ENCODE measurements at places on chromosomes 2 and 18. TPM values are rescaled to one million over a fixed set of nuclear protein-coding genes. Genes with fewer than 3 reads are reported as not detected.
A peak's percentile ranks its signal among the peaks of the same experiment; 100 is the strongest.

Gene IL1A
- not detected for total RNA-seq

Gene ZBTB7C
- total RNA-seq: 38.2 TPM

Gene FAM237A
- total RNA-seq: not detected

Gene CYP27A1
- 31.0 TPM for total RNA-seq

Gene SLC40A1
- 155 TPM for total RNA-seq

Gene PJVK
- 3.3 TPM for total RNA-seq

Gene GCG
- total RNA-seq: 4.1 TPM

Gene KIAA2012
- 0.14 TPM for total RNA-seq

Gene CROCC2
- not detected for total RNA-seq

GRCh38 chr2:118119158-118119727 is 31.0 kb downstream of the INSIG2 start:
- no peak for DNase-seq

- DNase-seq: no peak
Observed at GRCh38 chr2:120235681-120236080, 12.5 kb upstream of the TMEM185B start.

DNA sequence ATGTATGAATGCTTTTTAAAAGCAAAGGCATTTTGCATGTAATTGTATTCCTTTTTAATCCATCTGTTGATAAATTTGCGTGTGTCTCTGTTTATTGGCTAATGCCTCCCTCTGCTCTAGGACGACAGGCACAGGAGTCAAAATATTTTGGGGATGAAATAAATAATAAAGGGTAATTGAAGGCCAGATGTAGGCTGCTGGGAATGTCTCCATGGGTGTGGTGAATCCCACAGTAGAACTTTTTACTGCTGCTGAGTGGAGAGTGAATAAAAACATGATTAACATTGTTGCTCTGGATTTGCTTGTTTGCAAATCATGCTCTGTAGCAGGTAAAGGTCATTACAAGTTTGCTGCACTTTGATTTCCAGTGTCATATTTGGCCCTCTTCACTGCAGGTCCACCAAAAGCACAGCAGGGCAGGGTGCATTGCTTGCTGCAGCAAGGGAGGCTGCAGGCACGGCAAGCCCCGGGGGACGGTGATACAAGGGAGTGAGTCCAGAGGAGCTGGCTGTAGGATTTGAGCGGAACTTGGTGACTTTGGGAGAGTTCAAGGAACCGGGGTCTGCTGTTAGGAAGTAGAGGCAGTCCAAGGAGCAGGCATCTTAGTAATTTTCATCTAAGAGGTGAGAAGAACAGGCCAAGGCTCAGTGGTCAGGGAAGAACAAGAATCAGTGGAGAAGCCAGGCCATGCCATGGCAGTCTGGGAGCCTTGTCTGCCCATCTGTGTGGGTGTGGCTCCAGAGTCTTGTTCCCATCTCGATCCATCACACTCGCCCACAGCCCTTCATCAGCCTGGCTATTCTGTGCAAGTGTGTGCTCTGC is 201.5 kb upstream of the RAB6C start:
- DNase-seq: no peak

DNA sequence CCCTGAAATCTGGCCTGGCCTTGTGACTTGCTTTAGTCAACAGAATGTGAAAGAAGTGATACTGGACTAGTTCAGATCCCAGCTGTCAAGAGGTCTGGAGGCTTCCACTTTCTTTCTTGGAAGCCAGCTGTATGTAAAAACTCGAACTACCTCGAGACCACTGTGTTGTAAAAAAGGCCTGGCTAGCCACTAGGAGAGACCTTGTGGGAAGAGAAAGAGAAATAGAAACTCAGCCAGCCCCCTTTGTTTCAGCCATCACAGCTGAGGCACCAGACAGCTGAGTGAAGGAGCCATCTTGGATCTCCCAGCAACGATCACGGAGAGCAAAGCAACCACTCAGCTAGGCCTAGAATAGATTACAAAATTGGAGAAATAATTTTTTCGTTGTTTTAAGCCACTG is 324.9 kb upstream of the TCF4 start:
- no peak for DNase-seq

DNA sequence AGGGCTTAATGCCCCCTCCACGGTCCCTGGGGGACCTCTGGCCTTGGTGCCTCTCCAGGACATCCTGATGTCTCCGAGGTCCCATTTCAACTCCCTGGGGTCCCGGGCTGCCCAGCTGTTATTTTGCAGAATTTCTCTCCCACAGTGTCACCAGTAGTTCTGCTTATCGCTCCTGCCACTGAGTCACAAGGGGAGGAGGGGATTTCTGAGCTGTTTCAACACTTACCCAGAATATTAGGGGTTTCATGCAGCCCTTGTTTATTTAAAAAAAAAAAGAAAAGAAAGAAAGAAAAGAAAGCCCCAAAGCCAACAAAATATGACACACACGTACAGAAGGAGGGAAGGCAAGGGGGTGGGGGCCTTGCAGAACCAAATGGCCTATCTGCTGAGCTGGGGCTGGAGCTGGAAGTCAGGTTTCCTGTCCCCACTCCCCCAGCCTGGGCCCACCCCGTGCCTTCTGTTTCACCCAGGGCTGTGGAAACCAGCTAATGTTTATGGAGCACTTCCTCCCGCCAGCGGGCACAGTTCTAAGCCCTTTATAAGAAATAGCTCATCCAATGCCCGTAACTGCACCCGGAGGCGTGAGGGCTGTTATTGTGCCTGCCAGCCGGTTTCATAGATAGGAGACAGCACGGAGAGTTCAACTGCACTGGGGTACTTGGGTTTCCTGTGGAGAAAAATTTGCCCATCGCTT is 8.4 kb upstream of the ARID5A start:
- peak; percentile 46 for DNase-seq

DNA sequence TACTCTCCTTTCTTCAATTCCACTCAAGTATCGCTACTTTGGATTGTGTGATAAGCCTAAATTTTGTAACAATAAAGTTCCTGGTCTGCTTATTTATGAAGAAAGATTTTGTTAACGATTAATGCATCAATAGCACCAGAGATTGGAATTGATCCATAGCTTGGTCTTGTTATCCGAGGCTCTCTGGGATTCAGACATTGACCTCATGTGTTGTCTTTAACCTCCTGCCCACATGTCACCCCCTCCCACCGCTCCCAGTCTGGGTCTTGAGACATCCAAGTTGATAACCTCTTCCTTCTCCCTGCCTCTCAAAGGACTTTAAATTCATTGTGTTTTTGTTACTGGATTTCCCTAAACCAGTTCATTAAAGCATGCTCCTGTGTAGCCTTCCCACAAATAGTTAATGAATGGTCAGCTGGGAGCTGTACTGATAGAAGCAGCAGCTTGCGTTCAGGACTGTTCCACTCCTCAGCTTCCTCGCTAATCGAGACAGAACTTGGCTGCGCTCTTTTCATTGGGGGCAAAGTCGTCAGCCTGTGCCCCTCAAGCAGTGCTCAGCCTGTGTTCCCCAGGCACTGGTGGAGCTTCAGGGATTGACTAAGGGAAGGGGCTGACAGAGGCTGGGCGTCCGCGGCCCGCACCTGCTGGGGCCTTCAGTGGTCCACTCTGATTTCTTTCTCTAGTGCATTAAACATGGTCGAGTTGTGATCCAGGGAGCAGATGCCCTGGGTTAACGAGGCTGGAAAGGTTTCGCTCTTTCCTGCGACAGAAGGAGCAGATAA is 18.9 kb downstream of the ASB1 start:
- DNase-seq: no peak

DNA sequence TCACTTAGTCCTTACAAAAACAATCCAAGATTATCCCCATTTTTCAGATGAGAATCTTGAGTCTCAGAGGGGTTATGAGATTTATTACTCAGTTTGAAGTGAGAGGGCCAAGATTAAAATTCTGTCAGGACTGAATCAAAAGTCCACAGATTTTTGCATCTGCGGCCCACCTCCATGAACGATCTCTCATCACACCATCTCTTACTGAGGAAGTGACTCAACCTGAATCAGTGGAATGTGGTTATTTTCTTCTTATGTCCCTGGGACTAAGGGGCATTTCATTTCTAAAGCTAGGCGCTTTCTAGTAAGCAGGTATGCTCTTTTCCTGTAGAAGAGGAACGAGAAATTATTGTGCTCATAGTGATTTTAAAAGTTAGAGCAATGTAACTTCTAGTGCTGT is 360.3 kb upstream of the SPHKAP start:
- no peak for DNase-seq

DNA sequence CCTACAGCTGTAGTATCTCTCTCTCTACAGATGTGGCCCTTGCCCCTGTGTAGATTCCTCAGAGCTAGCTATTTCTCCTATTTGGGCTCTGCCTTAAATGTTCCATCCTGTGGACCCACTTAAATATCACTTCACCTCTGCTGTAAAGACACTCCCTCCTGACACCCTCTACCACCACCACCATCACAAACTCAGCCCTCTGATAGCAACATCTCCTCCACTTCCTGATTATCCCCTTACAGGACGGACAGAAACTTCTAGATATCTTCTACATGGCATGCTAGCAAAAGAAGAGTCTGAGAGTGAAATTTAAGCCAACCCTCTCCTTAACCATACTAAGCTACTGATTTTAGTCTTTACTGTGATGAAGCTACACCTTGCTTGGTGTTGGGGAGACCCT is 3.2 kb upstream of the MAPRE2 start:
- DNase-seq: no peak

DNA sequence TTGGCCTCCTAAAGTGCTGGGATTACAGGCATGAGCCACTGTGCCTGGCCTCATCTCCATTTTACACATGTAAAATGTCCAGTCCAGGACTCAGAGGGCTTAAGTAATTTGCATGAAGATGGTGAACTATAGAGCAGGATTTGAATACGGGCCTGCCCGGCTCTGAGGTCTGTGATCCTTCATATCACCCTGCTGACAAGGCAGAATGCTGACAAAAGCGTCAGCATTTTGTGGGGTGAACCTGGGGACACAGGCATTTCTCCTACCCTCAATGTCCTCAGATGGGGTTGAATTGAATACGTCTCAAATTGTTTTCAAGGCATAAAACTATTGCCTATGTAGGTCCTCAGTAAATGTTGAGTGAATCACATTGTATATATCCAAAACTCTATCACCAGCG is 57.2 kb upstream of the GATA6 start:
- DNase-seq: no peak

DNA sequence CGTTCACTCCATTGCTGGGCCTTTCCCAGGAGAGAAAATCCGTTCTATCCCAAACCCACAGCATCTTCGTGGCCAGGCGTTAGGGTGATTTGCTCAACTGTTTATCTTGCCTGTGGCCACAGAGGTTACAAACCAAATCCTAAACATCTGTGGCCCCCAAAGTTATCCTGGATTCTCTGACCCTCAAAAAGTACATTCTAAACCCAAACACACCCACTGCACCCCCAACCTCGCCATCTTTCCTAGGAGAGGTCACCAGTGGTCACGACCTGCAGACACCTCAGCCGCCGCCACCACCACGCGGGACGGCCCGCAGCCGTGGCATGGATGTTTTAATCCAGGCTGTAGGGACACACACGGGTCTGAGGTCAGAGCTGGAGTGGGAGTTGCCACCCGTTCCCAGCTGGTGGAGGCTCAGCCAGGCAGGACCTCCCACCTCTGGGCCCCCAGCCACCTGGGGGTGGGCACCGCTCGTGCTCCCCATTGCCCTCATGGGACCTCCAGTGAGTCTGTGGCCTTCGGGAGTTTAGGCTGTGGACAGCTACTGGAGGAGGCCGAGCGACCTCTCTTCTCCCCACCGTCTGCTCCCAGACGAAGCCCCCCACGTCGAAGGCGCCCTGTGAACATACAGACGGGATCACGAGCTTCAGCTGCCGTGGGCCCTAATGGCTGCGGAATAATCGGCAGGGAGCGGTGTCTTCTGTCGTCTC is 72.0 kb downstream of the KCNG2 start:
- DNase-seq: no peak

DNA sequence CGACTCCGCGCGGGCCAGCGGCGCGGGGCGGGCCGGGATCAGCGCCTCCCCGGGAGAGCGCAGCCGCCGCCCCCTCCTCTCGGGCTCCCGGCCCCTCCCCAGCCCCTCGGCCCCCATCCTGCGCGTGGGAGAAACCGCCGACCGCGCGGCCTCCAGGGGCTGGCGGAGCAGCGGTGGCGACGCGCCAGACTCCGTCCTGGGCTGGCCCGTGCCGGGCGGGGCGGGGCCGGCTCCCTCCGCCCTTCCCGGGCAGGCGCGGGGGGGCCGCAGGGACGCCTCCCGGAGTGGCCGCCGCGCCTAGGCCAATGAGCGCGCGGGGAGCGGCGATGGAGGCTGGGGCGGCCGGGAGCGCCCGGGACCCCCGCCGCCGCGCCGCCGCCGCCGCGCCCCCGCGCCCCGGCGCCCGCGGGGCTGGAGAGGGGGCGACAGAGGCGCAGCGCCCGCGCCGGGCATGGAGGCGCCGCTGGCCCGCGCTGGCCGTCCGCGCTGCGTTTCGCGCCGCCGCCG is 49.1 kb downstream of the KCNIP3 start:
- DNase-seq: peak; percentile 84

GRCh38 chr2:111535404-111535803 is 348.6 kb downstream of the ANAPC1 start:
- no peak for DNase-seq

DNA sequence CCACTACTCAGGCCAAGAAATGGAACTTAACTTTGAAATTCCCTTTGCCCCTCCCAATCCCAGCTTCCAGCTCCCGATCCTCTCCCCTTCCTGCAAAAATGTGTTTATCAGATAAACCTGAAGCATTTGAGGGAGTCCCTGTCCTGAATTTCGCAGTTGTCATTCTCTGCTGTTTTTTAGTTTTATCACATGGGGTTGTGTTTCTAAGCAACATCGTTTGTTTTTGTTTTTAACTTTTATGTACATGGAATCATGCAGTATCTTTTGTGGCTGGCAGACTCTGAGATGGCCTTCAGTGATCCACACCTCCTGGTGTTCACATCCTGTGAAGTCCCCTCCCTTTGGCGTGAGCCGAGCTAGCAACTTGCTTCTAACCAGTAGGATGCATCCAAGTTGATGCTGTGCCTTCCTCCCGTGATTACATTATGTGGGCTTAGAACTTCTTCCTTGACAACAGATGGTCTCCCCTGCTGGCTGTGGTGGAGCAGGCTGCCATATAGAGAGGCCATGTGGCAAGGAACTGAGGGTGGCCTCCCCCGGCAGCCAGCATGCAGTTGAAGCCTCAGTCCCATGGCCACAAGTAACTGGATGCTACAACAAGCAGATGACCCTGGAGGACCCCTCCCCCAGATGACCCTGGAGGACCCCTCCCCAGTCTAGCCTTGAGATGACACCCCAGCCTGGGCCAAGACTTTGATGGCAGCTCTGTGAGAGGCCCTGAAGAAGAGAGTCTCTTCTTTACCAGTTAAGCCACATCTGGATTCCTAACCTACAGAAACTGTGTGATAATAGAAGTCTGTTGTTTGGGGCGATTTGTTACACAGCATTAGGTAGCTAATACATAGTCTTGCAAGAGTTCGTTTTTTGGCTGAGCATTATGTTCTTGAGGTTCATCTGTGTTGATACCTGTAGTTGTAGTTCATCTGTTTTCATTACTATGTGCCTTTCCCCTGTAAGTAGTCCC is 27.7 kb downstream of the SH3BP4 start:
- no peak for DNase-seq

Measured in mucosa of descending colon (tissue), 3 donors.